ENCODE measurements at places on chromosomes 7 and 10.

- DNase-seq, result no peak
Measured at GRCh38 chr7:80634505-80634904, 3.9 kb upstream of the CD36 start.

DNA sequence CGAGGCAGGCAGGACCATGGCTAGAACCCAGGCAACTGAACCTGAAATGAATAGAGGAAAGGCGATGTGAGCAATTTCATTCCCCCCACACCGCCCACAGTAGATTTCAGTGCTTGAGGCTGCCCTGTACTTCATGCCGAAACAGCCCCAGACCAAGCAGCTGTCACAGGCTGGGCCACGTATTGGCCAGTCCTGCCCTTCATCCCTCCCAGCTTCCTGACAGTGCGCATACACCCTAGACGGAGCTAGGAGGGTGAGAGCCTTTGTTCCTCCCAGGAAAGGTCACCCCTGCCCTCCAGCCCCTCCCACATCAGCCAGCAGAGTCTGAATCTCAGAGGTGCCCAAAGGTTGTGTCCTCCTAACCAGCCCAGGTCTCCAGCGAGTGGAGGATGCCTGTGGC lies 98.8 kb downstream of the ZMIZ1 start:
- DNase-seq, result no peak

DNA sequence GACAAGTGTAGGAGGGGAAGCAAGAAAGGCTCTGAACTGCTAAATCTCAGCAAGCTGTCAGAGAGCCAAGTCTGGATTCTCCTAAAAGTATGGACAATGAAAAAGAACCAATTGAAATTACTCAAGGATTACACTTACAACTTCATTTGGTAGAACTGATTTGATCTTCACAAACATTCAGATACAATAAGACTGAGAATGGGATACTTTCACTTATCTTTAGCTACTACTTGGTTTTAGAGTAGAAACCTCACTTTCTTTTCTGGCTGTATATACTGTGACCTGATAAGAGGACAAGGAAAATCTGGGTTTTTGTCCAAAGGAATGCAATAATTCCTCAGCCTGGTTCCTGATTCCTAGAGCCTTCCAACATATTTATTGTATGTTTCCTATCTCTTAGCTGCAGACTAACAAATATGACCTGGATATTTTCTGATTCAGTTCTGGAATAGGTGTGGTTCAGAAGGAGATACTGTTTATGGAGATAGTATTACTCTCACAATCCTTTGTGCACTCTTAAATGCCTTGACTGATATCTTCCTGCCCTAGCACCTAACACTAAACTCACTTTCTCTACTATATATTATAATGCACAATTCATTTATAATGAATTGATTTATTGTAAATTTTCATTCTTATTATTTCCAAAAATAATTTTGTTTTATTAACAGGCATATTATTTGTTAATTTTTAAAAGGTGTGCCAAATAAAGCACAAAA lies 7.3 kb downstream of the SEMA3A start:
- no peak for DNase-seq

GRCh38 chr7:116150588-116150987 lies 59.8 kb upstream of the TES start:
- no peak for DNase-seq

DNA sequence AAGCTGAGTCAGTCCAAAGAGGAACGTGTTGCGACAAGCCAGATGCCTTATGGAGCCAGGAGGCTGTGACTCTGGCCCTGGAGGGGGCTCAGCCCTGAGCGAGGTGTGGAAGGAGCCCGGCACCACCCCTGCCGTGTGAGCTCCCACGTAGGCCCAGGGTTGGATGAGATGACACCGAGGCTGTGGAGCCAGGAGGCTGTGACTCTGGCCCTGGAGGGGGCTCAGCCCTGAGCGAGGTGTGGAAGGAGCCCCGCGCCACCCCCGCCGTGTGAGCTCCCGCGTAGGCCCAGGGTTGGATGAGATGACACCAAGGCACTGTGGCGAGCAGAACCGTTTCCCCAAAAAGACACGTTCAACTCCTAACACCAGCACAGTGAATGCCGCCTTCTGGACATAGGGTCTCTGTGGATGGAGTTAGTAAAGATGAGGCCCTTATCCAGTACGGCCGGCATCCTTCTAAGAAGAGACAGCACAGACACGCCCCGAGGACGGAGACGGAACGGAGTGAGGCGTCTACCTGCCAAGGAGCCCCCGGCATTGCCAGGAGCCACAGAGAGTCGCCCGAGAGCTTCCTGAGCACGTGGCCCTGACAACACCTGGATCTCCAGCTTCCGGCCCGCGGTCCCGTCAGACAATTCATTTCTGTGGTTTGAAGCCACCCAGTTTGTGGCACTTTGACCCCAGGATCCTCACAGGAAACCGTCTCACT lies 472.5 kb downstream of the DNAJB6 start:
- no peak for DNase-seq

GRCh38 chr10:29279779-29280487 lies 8.9 kb upstream of the LYZL1 start:
- DNase-seq, result no peak

DNA sequence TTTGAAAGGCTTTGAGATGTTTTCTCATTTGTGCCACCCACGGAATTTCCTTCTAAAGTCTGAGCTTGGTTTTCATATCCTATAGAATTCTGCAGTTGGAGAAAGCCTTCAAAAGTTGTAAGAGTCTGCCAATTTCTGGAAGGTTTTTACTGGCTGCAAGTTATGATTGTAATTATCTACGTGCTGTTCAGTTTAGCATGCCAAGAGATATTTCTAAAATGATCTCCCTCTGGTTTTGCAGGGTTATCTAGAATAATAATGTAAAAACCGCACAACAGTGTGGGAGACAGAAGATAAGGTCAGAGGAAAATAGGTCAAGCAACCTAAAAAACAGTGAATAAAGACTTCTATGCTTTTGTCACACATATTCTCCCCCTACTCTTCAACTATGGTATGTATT lies 69.3 kb downstream of the MTERF1 start:
- DNase-seq, result no peak

GRCh38 chr10:104252368-104252767 lies 2.3 kb upstream of the GSTO1 start:
- no peak for DNase-seq

- DNase-seq, result no peak
Measured at GRCh38 chr7:67359900-67360299, 363.3 kb downstream of the TYW1 start.

DNA sequence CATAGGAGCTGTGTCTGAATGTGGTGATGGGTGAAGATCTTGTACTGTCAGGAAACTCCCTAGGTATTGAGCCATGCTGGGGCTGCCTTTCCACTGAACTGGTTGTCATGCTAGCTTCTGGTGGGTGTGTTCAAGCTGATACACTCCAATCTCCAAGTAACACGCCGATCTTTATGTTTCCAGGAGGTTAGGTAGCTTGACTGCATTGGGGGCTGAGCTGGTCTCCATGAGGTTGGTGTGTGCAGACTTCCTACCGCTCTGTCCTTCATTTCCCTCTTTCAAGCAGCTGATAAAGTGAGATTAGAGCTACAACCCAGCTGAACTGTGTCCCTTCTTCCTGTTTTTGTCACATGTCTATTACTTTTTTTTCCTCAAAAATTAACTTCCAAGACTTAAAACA lies 265.5 kb downstream of the ANKRD30A start:
- no peak for DNase-seq

DNA sequence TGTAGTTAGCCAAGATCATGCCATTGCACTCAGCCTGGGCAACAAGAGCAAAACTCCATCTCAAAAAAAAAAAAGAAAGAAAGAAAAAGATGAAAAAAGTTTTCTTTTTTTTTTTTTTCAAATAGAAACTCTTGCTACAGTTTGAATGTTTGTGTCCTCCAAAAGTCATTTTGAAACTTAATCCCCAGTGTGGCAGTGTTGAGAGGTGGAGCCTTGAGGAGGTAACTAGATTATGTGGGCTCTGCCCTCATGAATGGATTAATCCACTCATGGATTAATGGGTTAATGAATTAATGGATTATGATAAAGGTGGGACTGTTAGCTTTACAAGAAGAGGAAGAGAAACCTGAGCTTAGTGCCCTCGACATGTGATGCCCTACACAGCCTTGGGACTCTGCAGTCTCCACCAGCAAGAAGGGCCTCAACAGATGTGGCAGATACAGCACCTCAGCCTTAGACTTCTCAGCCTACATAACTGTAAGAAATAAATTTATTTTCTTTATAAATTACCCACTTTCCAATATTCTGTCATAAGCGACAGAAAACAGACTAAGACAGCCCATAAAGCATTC lies 25.1 kb downstream of the CPEB3 start:
- no peak for DNase-seq

- DNase-seq, result no peak
Measured at GRCh38 chr10:25556457-25556856, 377.6 kb upstream of the MYO3A start.

DNA sequence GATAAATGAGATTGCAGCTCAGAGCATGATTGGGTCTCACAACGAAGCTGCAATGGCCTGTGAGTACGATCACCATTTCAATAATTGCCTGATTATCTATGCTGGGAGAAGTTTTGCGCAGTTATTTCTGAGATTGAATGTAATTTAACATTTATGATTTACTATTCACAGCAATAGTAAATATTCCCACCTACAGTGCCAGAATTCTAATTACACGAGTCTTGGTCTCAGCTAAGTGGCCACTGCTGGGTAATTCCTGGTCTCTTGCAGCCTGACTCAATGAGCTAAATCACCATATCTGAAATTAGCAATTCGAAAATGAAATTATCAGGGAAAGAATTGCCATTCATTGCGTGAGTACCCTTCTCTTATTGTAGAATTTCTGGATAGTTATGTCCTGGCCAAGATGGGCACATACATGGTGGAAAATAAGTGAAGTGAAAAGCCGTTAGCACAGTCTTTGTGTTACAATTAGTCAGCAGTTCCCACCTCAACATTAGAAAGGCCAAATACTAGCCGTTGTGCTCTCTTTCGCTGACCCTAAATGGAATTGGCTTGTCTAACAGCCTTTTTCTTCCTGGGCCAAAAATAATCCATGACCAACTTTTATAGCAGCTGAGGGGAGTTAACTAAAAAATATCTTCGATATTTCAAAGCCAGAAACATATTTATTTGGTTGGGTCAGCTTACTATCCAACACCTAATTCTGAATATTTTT lies 681.0 kb upstream of the C7orf33 start:
- no peak for DNase-seq

DNA sequence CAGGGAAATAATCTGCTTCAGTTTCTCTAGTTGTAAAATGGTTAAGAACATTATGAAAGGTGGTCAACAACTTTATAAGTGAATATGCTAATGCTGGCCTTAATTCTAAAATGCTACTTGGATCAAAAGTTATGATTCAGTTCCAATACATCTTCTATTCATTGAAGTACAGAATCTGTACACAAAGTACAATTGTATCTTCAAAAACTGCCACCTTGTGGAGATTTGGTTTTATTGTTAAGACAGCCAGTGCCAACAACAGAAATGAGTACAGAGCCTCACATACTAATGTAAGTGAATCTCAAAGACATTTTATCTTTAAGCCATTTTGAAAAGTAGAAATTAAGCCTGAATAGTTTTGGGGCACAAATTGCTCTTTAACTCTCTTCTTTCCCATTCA lies 194.0 kb downstream of the CFTR start:
- no peak for DNase-seq

GRCh38 chr7:104328296-104328969 lies at the start of gene LHFPL3:
TSS of gene LHFPL3 (plus strand) at chr7:104328603.
- DNase-seq, result no peak

All from stimulated activated CD8-positive, alpha-beta memory T cell treated with anti-CD3 and anti-CD28 coated beads, Interleukin-15, amount 100 ng/mL, for 48 hours (primary cell).